ENCODE measurements at places on chromosomes 4 and X. TPM values are rescaled to one million over a fixed set of nuclear protein-coding genes. Genes with fewer than 3 reads are reported as not detected.

The OCRL gene
- total RNA-seq = 3.1 TPM

The ADGRL3 gene
- total RNA-seq = not detected

The HPSE gene
- 17.4 TPM for total RNA-seq

The PNMA6F gene
- not detected for total RNA-seq

The PABPC4L gene
- total RNA-seq = not detected

The MTM1 gene
- 21.0 TPM for total RNA-seq

The SRP72 gene
- total RNA-seq = 179 TPM

The UVSSA gene
- 19.1 TPM for total RNA-seq

The ZMAT1 gene
- 1.7 TPM for total RNA-seq

The ALB gene
- not detected for total RNA-seq

The XAGE1A gene
- total RNA-seq = not detected

The CLTRN gene
- 1.0 TPM for total RNA-seq

The POLN gene
- 1.8 TPM for total RNA-seq

The FAM193A gene
- 32.4 TPM for total RNA-seq

The TLR10 gene
- 0.27 TPM for total RNA-seq

The BCOR gene
- total RNA-seq = 48.3 TPM

The TEX13D gene
- total RNA-seq = 0.18 TPM

The POF1B gene
- total RNA-seq = not detected

The TNMD gene
- total RNA-seq = not detected

The GSX2 gene
- not detected for total RNA-seq

The SPIN2A gene
- total RNA-seq = 1.2 TPM

The PCDH10 gene
- not detected for total RNA-seq

Data from activated naive CD4-positive, alpha-beta T cell treated with anti-CD3 and anti-CD28 coated beads, Interleukin-2, amount 50 U/mL, for 72 hours (primary cell).